ENCODE measurements at places on chromosomes 4 and X. TPM values are rescaled to one million over a fixed set of nuclear protein-coding genes. Genes with fewer than 3 reads are reported as not detected.

KCNE5 gene
- 4.8 TPM for polyA plus RNA-seq

FATE1 gene
- not detected for polyA plus RNA-seq

BMP3 gene
- polyA plus RNA-seq, result 18.7 TPM

PCSK1N gene
- 11.5 TPM for polyA plus RNA-seq

NDST3 gene
- 4.5 TPM for polyA plus RNA-seq

COX7B2 gene
- polyA plus RNA-seq, result not detected

FGFBP2 gene
- 0.25 TPM for polyA plus RNA-seq

SERTM2 gene
- polyA plus RNA-seq, result 0.05 TPM

UVSSA gene
- polyA plus RNA-seq, result 16.2 TPM

SPANXC gene
- not detected for polyA plus RNA-seq

SPARCL1 gene
- 9.2 TPM for polyA plus RNA-seq

FRG2 gene
- not detected for polyA plus RNA-seq

UPF3B gene
- polyA plus RNA-seq, result 41.7 TPM
